ENCODE measurements at places on chromosomes 1 and 21.

DNA sequence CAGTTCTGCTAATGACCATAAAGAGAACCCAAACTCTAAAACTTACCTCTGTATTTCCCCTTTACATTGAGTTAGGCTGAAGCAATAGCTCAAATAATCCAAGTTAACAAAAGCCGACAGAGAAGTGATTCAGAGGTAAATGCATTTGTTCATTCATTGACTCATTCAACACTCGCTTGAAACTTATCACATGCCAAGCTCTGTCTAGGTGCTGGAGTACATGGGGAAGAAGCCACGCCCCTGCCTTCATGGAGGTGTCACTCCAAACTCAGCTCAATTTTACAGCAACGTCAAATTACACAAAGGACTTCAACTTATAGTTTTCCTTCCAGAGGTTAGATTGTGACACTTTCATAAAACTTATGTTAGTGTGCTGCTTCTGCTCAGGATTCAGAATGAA lies 45.8 kb downstream of the SLC25A24 start:
- no peak for DNase-seq

DNA sequence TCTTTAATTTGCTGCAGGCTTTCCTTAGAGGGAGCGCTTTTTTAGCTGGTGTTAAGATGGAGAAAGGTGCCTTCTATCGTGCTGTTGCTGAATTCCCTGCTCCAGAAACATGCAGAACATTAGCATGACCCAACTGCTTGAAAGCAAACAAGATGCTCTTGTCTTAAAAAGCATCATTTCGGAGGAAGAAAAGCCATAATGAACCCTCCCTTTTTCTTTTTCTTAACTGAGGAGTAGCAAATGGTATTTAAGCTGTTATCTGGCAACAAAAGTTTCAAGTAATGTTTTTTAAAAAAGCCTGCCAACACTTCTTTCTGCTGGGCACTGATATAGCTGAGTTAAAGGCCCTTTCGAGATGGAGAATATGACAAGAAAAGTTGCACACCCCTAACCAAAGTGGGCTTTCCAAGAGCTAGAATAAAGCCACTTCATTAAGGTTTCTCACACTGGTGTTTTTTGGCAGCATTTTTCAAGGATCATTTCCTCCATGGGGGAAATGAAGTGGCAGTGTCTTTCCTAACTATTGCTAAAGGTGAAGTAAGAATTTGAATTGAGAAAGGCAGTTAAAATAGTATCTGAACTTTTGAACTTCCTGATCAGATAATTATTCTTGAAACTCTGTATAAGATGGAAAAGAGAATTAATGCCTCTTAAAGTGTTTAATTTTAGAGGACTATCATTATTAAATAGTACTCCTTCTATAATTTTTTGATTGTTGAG lies 38.8 kb downstream of the ST6GALNAC5 start:
- DNase-seq = no peak

DNA sequence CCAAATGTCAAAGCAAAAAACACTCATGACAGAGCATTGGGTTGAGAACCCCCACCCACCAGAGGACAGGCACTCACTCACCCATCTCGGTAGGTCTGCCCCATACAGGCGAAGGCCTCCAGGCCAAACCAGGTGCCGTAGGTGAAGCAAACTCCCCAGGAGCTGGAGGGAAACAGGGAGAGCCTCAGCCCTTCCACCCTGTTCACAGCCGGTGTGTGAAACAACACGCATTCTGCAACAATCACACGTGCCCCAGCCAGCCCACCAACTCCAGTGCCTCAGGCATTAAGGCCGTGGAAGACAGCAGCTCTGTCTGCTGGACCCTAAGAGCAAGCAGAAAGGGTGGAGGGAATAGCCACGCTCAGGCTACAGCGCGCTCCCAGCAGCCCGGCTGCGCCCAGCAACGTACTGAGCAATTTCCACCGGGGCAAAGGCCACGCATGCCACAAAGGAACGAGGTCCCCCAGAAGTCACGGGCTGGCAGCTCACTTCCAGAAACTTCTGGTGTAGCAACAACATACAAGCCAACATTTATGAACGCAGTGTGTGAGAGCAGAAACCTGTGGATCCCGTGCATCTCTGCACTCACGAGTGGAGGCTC lies 11.4 kb upstream of the SPATC1L start:
- DNase-seq = no peak

GRCh38 chr1:192158181-192158580 lies at the start of gene RGS18:
Gene RGS18 (plus strand): TSS chr1:192158462. CDS start chr1:192158638, 176 bp downstream.
- DNase-seq = no peak

Measured in stimulated activated CD8-positive, alpha-beta memory T cell treated with anti-CD3 and anti-CD28 coated beads, Interleukin-4, amount 100 ng/mL, for 4 hours (primary cell).